Activated CD4-positive, alpha-beta T cell treated with anti-CD3 and anti-CD28 coated beads for 4 hours (primary cell): ENCODE measurements at places on chromosomes 5 and 9.

GRCh38 chr9:86287013-86287412 lies 4.7 kb upstream of the ISCA1 start:
- no peak for DNase-seq

GRCh38 chr9:3730511-3730922 lies 204.7 kb upstream of the RFX3 start:
- DNase-seq = no peak

- no peak for DNase-seq
These were observed 40.0 kb upstream of the CACNA1B start for GRCh38 chr9:137837345-137838278.

DNA sequence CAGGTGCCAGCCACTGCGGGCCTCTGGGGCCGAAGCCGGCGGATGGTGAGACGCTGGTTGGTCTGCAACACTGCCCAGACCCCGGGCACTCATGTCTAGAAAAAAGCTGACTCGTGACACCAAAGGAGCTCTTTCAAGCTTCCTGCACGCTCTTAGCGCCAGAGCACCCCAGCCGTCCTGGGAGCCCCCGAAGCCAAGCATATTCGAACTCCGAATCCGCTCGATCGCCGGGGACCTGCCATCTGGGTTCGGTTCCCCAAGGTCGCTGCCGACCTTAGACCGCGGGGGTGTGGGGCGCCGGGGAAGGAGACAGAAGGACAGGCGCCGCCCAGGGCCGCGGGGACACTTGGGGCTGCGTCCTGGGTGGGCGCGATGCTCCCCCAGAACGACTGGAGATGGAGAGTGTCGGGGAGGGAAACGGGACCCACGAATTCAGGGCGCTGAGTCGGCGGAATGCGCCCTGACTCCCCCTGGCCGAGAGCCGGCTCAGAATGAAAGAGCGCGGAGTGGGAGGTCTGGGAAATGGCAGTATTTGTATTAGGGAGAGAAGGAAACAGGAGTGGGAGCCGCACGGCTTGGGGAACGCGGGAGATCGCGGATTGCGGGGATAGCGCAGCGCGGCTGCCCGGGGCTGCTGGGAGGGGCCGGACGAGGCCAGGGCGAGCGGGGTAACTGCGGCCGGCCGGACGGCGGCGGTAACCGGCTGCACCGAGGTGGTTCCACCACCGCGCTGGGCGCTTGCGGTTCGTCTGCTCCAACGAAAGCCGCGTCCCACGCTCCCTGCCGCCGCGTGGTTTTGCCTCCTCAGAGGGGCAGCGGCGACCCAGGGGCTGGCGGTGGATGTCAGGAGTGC lies 20.1 kb upstream of the MARCHF6 start:
- no peak for DNase-seq

DNA sequence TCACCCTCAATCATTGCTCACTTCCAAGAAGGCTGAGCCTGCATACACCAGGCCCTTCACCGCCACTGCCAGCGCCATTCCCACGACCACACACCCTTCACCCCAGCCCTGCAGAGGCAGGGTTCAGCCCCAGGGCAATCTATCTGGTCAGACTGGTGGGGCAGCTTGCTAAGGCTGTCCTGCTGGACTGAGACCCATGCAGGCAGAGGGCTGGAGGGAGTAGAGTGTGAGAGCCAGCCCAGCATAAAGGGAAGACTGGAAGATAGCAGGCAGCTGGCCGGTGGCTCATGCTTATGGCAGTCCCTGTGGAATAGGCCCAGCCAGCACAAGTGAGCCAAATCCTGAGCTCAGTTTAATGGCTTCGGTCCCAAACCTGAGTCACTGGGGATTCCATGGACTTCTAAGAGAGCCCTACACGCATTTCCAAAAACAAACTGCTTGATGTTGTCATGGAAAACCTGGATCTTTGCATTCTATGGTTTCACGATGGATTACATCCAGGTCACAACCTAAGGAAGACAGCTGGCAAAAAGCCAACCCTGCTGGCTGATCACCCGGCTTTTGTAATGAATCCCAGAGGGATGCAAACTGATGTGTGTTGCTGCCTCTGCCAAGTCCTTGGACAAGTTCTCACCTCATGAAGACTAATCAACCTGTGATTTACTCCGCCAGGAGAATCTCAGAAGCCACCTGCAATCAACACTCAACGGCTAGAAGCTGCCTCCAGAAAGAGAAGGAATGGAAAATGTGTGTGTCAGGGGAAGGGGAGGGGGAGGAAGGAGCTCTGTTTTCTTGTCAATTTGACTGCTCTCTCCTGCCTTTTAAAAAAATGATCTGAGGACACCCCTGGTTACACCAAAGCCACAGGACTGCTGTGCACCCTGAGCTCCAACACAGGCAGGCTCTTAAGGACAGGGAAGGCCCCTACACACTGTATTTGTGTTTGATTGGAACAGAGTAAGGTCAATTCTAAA lies 143.6 kb downstream of the LHFPL2 start:
- DNase-seq = no peak

DNA sequence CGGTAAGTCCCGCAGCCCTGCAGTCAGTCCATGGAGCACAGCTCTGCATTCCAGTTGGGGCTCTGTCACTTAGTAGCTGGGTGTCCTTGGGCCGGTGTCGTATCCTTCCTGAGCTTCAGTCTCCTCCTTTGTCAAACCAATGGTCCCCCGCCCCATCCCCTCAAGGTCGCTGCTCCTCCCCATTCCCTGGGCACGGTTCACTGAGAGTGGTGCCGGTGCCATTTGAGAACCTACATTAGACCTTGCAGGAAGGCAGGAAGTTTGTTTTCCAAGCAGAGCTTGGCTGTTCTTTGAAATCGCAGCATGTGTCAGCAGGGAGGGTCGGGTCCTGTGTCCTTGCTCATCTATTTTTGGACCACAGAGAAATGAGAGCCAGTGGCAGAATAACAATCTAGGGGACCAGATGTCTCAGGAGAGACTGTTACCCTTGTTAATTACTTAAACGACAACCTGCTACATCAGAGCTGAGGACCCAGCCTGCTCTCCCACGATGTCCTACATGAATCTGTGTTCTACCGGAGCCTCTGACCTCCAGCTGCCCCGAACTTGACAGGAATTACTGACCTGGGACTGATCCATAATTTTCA lies 21.7 kb upstream of the BARHL1 start:
- DNase-seq = no peak

DNA sequence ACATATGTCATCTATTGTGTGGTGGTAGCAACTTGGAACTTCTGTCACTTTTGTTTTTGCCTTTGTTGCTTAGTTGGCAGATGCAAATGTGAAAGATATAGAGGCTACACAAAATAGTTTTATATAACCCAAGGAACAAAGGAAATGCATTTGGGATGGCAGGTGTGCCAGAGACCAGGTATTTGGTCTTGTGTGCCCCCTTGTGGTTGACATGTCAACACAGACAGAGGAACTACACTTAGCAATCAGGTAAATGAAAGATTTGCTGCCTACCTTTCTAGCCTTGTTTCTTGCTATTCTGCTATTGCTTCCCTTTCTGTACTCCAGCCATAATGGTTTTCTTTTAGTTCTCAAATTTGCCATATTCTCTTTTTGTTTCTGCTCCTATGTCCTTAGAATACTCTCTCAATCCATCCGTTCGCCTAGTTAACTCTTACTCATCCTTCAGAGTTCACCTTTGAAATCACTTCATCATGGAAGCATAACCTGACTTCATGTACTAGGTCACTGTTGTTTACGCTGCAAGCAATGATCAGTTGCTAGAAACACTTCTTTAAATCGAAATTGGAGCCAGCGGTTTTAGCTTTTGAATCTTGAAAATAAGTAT lies 119.5 kb downstream of the TRPM3 start:
- no peak for DNase-seq

DNA sequence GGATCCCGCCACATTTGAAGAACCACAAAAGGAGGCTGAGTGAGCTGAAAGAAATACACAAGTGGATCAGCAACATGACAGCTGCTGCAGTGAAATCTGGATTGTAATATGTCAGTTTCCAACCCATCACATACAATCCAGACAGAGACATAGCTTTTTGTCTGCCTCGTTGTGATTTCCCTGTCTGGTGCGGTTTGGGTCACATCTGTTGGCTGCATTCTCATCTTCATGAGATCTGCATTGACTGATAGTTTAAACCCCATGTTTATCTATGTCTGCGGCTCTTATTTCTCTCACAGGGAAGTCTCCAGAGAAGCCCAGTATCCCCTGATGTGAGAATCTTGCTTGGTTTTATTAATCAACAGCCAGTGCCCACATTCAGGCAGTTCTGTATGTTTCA lies 403.1 kb upstream of the ZNF608 start:
- DNase-seq = no peak

GRCh38 chr5:95842854-95843544 lies 20.5 kb upstream of the GLRX start:
- peak; percentile 58 for DNase-seq

DNA sequence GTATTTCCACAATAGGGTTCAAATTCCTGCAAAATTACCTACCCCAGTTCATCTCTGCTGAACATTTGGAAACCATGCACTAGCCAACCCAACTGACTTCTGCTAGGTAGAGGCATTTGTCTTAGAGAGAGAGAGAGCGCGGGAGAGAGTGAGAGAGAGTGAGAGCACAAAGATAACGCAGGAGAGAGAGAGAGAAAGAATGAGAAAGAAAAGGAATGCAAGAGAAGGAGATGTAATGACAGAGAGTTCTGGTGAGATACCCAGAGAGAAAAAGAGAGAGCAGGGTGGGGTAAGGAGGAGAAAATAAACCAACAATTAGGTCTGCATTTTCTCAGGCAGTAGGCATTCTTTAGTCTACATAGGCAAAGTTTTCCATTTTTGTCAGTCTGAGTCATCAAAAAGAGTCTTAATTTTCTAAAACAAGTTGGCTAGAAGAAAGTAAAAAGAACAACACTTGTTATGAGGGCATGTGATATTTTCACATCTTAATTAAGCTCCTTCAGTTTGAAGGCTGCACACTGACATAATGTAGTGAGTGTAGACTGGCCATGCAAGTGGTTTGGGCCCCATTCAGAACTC lies 98.2 kb downstream of the MAP1B start:
- DNase-seq = no peak
